ENCODE measurements at places on chromosomes 16 and 17.
A peak's percentile ranks its signal among the peaks of the same experiment; 100 is the strongest.

DNA sequence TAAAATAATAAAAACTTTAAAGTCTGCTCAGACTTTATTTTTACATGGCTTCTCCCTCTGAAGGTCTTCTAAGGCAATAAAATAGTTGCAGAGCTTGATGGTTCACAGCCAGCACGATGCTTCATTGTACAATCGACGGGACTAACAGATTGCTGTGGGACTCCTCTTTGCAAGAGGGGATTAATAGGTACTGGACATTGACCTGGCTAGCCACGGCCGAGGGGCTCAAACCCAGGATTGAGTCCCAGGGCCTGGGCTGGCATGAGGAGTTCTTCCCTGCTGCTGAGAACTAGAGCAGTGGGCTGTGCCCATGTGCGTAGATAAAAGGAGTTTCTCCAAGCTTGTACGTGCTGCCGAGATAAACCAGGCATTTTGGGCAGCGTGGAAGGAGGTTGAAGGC lies 23.6 kb upstream of the GAN start:
- DNase-seq: no peak

DNA sequence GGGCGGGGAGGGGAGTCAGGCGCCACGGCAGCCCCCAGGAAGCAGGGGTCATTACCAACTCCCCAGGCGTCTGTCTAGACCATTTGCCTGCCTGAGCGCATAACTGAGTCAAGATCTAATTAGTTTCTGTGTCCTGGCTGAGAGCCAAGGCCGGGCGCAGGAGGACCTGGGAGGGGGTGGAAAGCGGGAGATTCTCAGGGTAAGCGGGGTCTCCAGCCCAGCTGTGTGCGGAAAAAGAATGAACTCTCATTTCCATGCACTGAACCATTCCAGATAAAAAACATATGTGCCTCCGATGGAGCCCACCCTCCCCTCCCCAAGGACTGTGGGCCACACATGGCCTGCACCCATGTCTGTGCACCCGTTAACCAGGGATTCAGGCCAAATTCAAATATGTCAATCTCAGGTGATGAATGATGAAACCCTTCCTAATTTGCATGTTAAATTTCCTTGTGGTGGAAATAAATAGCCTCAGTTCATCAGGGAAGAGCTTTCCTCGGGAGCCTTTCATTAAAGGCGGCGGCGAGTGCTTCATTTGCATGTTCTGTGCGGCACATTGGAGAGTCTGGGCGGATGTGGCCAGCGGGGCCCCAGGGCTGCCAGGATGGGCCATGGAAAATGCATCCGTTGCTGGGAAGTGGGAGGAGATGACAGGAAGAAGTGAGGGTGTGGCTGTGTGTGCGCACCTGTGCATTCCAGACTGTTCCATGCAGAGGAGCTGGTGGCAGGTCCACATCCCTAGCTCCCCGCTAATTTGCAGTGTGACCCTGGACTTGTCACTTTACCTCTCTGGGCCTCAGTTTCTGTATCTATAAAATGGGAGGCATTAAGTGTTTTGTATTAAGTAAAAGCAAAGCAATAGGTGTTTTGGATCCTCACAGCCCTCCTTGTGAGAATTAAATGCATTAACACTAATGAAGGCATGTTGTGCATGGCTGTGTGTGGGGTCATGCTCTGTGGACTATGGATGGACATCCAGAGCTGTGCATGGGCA lies 151.1 kb downstream of the SDK2 start:
- DNase-seq: no peak

DNA sequence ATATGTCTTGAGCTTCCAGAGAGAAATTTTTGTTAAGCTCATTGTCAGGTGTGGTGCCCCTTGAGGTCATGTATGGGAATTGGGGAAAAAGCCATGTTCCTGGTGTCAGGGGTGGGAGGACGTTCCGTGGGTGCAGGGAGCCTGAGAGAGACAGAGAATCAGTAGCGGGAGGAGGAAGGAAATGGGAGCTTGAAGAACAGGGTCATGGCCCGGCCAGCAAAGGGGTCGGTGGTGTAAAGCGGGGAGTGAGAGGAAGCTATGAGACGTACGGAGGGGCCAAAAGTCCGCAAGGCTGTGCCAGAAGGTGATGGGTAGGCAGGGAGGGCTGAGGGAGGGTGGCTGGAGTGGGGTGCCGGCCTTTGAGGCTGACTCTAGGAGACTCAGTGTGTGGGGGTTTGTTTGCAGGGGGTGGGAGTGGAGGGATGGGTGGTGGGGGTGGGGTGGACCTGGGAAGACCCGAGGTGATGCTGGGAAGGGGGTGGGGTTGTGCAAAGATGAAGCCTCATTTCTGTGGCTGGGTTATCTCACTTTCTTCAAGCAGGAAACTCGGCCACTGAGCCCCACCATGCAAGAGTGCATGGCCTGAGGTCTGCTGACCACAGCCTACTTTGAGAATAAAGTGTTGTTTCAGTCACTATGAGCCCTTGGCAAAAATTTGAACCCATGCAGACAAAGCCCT lies 63.6 kb downstream of the PLCG2 start:
- DNase-seq: no peak

- DNase-seq: peak; percentile 61
These were observed 17.7 kb downstream of the CARD14 start for GRCh38 chr17:80187515-80187941.
